T-helper 2 cell (primary cell): ENCODE measurements at places on chromosomes 4 and X.
A peak's percentile ranks its signal among the peaks of the same experiment; 100 is the strongest.

DNA sequence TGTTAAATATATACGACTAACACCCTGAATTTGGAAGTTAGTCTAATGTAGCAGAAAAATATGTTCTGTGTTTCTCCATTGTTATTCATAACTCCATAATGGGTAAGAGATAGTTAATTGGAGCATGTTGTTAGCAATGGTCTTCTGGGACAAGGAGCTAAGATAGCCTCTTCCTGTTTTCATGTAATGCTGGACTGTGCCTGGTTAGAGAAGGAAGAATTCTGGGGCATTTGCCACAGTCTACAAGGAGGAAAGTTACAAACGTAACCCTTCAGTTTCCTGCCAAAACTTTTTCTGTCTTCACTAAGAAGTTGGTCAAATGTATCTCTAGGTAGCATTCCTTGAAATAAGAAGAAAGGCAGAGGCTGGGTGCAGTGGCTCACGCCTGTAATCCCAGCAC is 5.8 kb downstream of the PRDX4 start:
- no peak for DNase-seq

DNA sequence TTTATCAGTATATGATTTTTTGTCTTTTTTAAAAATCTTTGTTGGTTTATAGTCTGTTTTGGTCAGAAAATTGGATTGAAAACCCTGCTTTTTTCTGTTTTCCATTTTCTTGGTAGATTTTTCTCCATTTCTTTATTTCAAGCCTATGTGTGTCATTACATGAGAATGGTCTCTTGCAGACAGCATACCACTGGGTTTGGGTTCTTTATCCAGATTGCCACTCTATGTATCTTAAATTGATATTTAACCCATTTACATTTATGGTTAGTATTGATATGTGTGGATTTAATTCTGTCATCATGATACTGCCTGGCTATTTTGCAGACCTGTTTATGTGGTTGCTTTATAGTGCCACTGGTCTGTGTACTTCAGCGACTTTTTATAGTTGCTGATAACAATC is 239.9 kb upstream of the NDST4 start:
- no peak for DNase-seq

DNA sequence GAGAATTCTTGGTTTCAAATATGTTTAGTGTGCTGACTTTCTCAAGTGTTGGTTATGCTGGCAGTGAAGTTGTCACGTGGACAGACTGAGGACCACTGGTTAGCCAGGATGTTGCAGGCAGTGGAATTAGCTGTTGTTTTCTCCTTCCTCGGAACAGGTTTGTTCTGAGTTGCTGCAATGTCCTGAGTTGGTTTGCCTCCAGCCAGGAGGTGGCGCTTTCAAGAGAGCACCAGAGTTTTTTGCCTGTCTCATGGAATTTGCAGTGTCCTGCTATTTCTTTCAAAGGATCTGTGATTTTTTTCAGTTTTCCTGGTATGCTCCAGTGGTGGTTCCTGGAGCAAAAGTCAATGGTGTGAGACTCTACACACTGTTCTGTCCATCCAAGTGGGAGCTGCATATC is 158.1 kb upstream of the CXorf66 start:
- DNase-seq = no peak

DNA sequence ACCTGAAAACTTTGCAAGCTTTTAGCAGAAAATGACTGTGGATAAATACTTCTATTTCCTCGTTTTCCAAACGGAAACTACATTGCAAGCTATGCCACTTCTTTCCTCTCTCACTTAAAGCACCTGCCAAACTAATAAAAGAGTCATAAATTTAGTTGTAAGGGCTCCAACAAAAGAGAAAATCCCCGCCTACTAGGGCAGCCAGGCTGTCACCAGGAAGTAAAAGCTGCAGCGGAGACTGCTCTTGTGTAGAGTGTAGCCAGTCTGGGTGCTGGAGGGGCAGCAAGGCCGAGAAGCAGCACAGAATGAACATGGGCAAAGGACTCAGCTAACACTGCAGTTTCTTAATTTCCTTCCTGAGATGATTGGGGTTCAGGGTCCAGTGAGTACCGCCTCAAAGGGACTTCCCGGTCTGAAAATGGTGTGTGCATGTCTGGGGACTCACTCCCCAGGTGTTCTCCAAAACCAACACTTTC is 89.3 kb upstream of the MAML3 start:
- DNase-seq = no peak

DNA sequence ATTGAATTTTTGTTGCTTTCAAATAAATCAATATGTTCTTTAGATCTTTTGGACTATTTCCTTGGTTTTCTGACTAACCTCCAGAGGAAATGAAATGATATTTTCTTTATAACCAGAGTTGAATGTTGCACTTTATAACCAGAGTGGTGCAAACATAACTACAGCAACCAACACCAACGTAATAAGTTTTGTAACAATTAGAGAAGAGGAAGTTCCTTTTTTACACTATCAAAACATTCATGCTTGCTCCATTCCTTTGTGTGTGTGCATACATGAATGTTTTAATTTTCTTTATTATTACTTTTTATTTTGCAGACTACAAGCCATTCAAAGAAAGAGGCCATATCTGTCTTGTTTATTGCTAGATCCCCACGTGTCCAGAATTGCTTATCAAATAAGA is 193.0 kb upstream of the PPP3CA start:
- no peak for DNase-seq

DNA sequence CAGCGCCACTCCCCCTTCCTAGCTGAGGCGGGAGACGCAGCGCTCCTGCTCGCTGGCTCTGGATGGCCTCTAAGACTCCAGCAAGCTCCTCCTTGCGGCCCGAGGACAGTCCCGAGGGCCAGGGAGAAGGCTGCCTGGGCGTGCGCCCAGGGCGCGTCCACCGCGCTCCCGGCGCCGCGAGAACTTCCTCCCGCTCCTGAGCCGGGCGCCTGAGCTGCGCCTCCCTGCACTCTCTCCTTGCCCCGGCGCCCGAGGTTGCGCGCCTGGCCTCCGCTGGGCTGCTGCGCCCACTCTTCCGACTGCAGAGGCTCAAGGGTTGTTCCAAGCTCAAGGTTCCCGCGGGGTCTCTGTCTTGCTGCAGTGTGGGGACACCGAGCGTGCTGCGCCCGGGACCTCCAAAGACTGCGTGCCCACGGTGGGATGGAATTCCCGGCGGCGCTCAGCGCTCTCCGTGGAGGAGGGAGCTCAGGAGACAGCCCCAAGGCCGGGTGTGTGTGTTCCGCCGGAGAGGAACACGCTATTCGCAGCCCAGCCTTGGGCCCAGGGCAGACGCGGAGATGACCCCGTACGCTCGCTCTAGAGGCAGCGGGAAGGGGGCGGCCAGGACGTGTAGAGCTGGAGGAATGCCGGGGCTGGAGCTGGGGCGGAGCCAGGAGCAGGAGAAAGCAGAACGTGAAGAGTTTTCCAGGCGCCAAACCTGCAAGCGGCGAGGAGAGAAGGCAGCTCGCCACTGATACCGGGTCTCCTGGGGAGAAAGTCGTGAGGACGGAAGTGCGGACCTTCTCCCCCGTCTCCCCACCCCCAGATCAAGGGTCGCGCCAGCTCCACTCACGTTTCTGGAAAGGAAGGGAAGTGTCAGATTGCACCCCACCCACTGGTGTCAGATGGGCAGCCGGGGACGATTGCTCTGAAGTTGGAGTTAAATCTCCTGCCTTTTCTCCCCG is at the start of gene ARHGAP6:
TSS of gene ARHGAP6 (minus strand) at position 753 of the 944 bp plus-strand sequence. CDS start 1,092 bp downstream, outside the sequence.
- no peak for DNase-seq

- DNase-seq = peak; percentile 2
Observed at GRCh38 chrX:118254611-118255010, 91.3 kb upstream of the WDR44 start.

- peak; percentile 1 for DNase-seq
Observed at GRCh38 chrX:124641737-124642491, 295.6 kb downstream of the SH2D1A start.

DNA sequence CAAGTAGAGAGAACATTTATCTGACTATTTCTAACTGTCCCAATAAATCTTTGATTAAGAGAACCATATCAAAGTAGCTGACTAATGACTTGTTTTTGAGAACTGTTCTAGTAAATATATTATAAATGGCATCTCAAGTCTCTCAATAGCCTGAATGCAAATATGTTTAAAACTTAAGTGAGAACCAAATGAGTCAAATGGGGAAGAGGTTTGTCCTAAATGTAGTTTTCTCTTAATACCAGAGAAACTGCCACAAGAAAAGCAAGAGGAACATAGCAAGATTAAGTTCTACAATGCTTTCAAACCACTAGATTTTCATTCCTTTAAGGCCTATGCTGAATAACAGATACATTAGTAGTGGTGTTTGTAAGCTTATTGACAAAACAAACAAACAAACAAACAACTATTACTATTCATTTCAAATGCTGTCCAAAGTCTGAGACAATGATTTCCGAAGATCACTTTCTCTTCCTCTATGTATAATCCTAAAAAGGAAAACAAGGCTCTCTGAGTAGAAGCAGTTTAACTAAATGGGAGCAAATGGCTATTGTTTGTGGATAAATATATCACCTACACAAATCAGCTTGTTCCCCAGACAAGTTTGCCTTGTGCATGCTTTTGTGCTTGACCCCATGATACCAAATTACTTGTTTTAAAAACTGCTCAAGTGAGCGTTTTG is 408.4 kb upstream of the EMCN start:
- no peak for DNase-seq

DNA sequence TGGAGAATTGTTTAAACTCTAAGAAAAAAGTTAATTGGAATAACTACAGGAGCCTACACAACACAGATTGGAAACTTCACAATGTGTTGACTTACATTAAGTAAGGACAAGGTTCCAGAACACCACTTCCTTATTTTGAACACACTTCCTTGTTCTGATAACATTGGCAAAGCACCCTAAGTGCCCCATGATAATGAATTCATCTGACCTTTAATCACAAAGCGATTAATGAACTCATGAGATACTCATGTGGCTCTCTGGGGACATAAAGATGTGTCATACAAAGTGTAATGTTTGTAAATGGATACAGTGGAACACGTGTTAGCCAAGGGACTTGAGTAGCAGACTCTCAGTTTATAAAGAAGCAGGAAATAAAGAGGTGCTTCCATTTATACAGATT is 69.0 kb upstream of the ATOH1 start:
- no peak for DNase-seq

GRCh38 chr4:38618505-38618904 is 45.5 kb upstream of the KLF3 start:
- DNase-seq = no peak

DNA sequence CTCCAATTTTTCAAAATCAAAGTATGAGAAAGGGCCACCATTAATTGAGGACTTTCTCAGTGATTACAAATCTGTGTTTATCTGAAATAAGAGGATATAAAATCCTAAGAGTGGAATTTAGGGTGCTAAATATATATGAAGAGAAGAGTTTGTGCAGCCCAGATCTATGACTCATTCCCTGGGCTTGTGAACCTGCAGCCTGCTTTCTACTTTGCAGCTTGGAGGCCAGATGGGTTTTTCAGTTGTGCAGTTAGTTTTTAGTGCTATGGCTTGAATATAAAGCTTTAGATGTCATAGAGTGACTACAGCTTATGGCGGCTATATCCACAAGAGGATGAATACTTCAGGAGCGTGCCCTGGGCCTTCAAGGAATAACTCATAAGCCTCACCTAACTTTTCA is 1391.1 kb downstream of the FSTL5 start:
- DNase-seq = no peak

DNA sequence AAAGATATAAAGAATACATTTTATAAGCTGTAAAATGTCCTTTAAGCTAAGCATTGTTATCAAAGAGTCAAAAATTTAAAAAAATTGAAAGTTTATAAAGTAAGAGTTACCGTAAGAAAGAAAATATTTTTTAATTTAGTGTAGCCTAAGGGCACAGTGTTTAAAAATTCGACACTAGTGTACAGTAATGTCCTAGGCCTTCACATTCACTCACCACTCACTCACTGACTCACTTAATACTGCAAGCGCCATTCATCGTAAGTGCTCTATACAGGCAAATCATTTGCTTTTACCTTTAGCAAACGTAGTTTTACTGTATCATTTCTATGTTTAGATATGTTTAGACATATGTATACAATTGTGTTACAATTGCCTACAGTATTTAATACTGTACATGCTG is 20.2 kb downstream of the GLRA3 start:
- DNase-seq = no peak

GRCh38 chr4:81472281-81473182 is 825 bp upstream of the RASGEF1B start:
- peak; percentile 31 for DNase-seq

- no peak for DNase-seq
Observed at GRCh38 chr4:169846396-169846795, 88.7 kb upstream of the HPF1 start.

- DNase-seq = no peak
Observed at GRCh38 chrX:16002185-16002584, 121.2 kb upstream of the GRPR start.

DNA sequence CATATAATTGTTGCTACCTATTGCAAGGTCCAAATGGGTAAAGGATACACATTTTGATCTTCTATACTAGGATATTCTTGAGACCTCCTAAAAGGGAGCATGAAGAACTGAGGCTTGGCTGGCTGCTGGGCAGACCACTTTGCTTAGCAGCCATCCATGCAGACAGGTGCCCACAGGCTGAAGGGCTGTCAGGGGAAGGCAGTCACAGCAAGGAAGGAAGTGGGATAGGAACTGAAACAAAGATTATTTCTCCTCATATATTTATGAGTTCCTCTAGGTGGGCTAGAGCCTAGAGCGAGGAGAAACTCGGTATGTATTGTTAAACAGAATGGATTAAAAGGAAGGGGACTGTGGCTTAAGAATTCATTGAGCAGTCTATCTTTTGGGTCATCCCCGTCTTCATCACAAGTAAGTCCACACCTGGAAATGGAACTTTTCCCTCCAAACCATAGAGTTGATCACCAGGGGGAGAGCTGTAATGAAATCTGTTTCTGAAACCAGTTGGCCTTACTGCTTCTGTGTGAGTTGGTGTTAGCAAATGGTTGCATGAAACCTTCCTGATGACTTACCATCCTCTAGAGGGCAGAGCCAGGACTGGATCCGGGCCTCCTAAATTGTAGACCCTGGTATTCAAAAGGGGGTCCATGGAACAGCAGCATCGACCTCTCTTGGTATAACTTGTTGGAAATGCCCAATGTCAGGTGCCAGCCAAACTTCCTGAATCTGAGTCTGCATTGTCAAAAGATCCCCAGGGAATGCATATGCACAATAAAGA is 42.3 kb downstream of the AFF2 start:
- no peak for DNase-seq

DNA sequence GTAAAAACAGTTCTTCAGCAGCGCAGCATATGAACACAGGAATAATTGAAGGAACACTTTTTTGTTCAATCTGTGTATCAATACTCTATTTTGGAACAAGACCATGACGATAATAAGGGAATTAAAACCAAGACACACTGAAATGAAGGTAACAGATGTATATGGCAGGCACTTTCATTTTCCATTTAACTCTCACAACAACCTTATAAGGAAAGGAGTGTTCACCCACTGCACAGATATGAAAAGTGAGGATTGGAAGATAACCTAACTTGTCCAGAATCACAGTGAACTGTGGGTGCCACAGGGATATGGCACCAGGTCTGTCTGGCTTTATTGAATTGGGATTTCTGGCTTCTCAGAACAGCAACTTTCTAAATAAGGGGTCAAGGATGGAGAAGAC is 153.3 kb downstream of the MID1IP1 start:
- no peak for DNase-seq

DNA sequence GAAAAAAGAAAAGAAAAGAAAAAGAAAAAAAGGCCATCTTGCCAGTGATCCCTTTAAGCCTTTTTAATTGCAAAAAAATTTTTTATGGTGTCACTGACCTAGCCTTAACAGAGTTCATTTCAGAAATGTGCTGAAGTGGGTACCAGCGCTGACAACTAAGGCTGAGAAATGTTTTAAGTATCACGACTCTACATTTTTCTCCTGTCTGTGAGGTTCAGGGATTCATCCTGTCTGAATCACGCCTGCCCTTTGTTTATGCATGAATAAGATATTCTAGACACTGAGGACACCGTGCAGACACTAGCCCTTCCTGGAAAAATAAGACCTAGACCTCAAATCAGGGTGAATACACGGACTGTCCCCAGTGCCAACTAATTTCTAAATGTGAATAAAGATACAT is 154.4 kb upstream of the NOCT start:
- DNase-seq = no peak
